ENCODE measurements at places on chromosomes 11 and 22. TPM values are rescaled to one million over a fixed set of nuclear protein-coding genes. Genes with fewer than 3 reads are reported as not detected.
A peak's percentile ranks its signal among the peaks of the same experiment; 100 is the strongest.

DNA sequence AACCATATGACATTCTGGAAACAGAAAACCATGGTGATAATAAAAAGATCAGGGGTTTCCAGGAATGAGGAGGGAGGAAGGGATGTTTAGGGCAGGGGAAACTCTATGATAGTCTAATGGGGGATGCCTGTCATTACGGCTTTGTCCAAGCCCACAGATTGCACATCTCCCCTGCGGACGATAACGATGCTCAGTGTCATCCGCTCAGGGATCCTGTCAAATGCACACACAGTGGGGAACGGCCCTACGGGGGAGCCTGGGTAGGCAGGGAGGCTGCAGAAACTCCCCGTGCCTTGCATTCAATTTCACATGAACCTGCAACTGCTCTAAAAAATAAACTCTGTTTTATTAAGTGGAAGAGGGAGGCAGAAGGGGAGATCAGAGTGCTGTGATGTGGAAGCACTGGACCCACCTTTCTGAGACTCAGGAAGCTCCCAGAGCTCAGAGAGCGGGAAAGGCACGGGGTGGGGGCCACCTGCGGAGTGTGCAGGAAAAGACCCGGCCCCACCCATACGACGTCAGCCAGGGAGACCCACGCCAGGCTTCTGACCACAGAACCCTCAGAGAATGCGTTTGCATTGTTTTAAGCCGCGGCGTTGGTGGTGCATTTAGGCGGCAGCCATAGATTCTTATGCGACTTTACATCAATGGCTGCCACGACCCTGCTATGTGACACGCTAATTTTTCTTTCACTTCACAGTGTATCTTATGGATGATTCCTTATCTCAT is 543.5 kb downstream of the BRD1 start:
- no peaks in the 10 kb centered on the region for H3K4me1 ChIP-seq
- no peak for DNase-seq
- no peak overlapping the region for H3K4me3 ChIP-seq
- H3K27ac ChIP-seq, result no peak overlapping the region
- H3K27me3 ChIP-seq, result peaks cover 7% of the 10 kb centered on the region

Gene IGSF9B
- total RNA-seq, result 12.2 TPM

Gene FAM180B
- total RNA-seq, result 0.20 TPM

DNA sequence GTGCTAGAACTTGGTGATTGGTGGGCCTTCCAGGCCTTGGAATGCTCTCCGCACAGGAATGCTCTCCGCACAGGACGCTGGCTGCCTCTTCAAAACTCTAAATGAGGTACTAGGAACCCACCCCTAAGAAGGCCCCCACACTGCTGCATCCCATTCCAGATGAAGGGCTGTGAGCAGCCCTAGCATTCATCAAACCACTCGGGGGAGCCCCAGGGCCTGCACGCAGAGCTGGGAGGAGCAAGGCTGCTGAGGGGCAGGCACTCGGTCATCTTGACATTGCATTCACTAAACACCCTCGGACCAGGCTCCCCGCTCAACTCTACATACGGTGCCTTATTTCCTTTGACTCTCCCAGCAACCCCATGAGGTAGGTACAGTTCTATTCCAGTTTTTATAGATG is 49.2 kb upstream of the EMID1 start:
- no peak for DNase-seq
- peaks cover 8% of the 10 kb centered on the region for H3K4me1 ChIP-seq
- H3K27me3 ChIP-seq, result no peaks in the 10 kb centered on the region
- no peaks in the 10 kb centered on the region for H3K36me3 ChIP-seq
- no peak overlapping the region for H3K4me3 ChIP-seq

DNA sequence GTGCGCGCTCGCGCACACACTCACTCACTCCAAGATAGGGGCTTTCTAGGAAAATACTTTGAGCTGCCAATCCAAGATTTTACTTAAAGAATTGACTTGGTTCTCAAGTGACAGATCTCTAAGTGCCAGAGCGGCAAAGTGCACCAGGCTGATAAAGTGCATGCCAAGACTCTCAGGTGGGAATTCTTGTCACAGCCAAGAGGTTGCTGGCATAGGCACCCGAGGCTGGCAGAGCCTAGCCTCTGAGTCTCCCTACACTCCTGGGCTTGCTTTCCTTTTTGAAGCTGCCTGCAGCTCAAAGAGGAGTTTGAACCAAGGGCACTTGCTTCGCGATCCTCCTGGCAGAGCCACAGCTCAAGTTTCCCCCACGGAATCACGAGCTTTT is 2.5 kb upstream of the ADM start:
- peaks cover 48% of the 10 kb centered on the region for H3K4me1 ChIP-seq
- H3K4me3 ChIP-seq, result peak overlapping the region; percentile 93
- no peaks in the 10 kb centered on the region for H3K36me3 ChIP-seq
- DNase-seq, result no peak
- H3K27ac ChIP-seq, result peak overlapping the region; percentile 40

Gene SMIM35
- total RNA-seq, result 0.63 TPM

GRCh38 chr11:132549001-132549400 is 983.3 kb downstream of the OPCML start:
- H3K4me1 ChIP-seq, result no peaks in the 10 kb centered on the region
- H3K36me3 ChIP-seq, result no peaks in the 10 kb centered on the region
- no peak overlapping the region for H3K4me3 ChIP-seq
- H3K27ac ChIP-seq, result no peak overlapping the region

GRCh38 chr11:124751391-124751740 is 689 bp downstream of the VSIG2 start:
- no peaks in the 10 kb centered on the region for H3K36me3 ChIP-seq
- DNase-seq, result no peak
- H3K27ac ChIP-seq, result no peak overlapping the region
- no peaks in the 10 kb centered on the region for H3K27me3 ChIP-seq
- H3K4me1 ChIP-seq, result peaks cover 5% of the 10 kb centered on the region
- H3K4me3 ChIP-seq, result no peak overlapping the region

- H3K4me1 ChIP-seq, result no peaks in the 10 kb centered on the region
- H3K36me3 ChIP-seq, result no peaks in the 10 kb centered on the region
- no peak overlapping the region for H3K27ac ChIP-seq
- DNase-seq, result no peak
- H3K27me3 ChIP-seq, result peaks cover 6% of the 10 kb centered on the region
Observed at GRCh38 chr22:29435236-29436136, 2.9 kb upstream of the RFPL1 start.

Gene MRGPRE
- not detected for total RNA-seq

GRCh38 chr11:15616130-15617105 is 501.7 kb downstream of the INSC start:
- H3K27me3 ChIP-seq, result no peaks in the 10 kb centered on the region
- no peaks in the 10 kb centered on the region for H3K4me1 ChIP-seq
- no peaks in the 10 kb centered on the region for H3K36me3 ChIP-seq
- DNase-seq, result no peak
- H3K4me3 ChIP-seq, result no peak overlapping the region

DNA sequence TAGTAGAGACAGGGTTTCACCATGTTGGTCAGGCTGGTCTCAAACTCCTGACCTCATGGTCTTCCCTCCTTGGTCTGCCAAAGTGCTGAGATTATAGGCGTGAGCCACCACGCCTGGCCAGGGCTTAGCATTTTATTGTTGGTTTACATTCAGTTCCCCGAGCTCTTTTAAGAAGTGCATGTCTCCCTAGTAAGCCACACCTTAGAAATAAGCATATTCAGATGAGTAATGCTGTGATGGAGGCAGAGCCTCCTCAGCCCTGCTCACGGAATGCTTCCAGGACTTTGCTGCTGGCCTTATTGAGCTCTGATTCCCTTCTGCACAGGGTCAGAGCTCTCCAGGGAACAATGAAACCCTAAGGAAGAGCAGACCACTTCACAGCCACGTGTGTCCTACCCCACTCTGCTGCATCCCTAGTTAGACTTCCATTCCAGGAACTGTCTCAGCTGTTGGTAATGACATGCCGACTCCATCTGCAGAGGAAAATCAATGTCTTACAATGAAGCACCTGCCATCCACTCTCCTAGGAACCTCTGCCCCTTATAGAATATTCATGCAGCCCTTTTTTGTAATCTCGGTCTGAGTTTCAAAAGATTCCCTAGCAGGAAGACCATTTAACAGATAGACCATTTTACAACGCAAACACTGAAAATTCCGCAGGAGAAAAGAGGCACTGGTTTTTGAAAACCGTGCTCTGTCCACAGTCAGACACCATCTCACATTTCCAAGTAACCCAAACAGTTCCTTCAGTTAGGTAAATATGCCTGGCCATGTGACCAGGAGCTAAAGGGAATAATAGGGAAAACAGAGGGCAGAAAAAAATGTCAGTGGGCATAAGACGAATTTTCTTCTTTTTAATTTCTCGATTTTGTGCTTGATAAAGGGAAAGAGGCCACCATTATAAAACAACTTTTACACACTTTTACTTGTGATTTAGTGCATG is 1.7 kb upstream of the JAM3 start:
- no peak for DNase-seq
- no peaks in the 10 kb centered on the region for H3K27me3 ChIP-seq
- no peaks in the 10 kb centered on the region for H3K36me3 ChIP-seq

DNA sequence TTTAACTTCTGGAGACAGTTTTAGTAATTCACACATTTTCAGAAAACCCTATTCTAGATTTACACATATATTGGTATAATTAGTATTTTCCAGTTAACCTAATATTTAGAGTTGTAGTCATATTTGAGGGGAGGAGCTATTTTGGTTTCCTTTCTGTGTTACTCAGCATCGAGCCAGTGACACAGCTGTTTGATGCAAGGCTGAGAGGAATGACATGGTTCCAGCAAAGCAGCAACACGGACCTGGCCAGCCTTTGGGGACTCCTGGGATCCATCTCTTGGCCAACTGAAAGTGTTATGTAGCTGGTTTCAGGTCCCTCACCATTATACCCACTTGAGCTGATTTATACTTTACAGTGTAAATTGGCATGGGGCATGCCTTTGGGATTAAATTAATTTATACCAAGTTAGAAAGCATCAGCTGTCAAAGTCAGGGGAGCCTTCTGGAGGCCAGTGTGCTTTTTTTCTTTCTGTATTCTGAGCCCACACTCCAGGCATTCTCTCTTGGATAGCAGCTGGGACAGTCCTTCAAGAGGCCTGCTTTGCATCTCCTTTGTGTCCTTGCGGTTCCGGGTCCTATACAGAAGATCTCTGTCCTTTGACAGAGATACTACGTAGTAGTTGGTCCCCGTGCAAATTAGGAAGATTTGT is 91.3 kb upstream of the SLC25A18 start:
- H3K36me3 ChIP-seq, result no peaks in the 10 kb centered on the region
- H3K4me3 ChIP-seq, result no peak overlapping the region
- no peak overlapping the region for H3K27ac ChIP-seq
- no peaks in the 10 kb centered on the region for H3K4me1 ChIP-seq

Gene OR5L1
- total RNA-seq, result not detected

DNA sequence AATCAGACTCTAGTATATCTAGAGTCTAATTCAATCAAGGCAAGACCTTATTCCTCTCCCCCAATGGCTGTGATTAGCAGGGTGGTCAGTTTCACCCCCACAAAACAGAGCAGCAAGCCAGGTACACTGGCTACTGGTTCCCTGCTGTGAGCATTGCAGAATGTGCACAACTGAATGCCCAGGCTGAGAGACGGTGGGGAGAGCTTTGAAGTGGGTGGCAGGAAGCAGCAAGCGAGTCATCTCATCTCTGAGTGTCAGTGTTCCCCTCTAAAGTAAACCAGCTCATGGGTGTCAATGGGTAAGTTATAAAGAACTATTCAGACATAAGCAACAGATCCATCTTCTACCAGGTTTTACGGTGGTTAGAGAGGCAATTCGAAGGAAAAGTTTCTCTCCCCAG is 37.6 kb downstream of the GAB4 start:
- no peaks in the 10 kb centered on the region for H3K36me3 ChIP-seq
- H3K27me3 ChIP-seq, result no peaks in the 10 kb centered on the region
- no peak overlapping the region for H3K4me3 ChIP-seq
- DNase-seq, result no peak
- H3K27ac ChIP-seq, result no peak overlapping the region
- H3K4me1 ChIP-seq, result no peaks in the 10 kb centered on the region

GRCh38 chr11:111770581-111771134 is 4.5 kb upstream of the PPP2R1B start:
- H3K4me3 ChIP-seq, result no peak overlapping the region
- H3K36me3 ChIP-seq, result no peaks in the 10 kb centered on the region
- H3K27me3 ChIP-seq, result no peaks in the 10 kb centered on the region
- H3K27ac ChIP-seq, result no peak overlapping the region
- H3K4me1 ChIP-seq, result peaks cover 8% of the 10 kb centered on the region

Gene KBTBD3
- 4.2 TPM for total RNA-seq

Gene TRIM48
- not detected for total RNA-seq

DNA sequence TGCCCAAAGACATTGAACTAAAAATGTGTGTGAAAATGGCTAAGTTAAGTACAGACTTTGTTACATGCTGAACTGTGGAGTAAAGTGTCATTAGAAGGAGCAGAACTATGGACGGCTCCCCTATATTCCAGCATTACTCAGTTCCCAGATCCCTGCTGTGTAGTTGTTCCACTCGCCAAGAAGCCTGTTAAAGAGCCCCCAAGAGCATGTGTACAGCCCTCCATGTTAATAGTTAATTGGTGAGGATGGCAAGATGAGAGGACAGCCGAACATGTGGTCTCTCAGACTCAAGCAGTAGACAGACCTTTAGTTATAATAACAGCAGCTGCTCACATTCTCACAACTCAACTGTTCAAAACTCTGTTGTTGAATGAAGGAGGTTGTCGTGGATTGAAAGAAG is 127.4 kb downstream of the ELP4 start:
- H3K27me3 ChIP-seq, result no peaks in the 10 kb centered on the region
- H3K36me3 ChIP-seq, result no peaks in the 10 kb centered on the region
- H3K27ac ChIP-seq, result no peak overlapping the region
- no peak for DNase-seq

DNA sequence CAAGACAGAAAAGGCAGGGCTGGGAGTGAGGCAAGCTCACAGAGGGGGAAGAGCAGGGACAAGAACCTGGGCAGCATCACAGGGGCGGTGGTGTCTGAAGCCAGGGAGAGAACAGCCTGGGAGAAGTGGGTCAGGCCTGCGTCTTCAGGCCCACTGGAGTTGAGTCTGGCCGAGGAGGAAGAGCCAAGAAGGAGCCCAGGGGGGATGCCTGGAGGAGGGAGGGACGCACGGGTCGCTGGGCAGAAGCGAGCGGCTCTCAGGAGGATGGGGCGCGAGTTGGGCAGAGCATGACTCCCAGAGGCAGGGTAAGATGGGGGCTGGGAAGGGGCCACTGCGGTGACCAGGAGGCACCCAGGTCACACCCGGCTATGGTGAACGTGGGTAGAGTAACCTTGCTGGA is 18.5 kb downstream of the LRFN4 start:
- H3K27ac ChIP-seq, result no peak overlapping the region
- no peak overlapping the region for H3K4me3 ChIP-seq
- no peak for DNase-seq
- peaks cover 6% of the 10 kb centered on the region for H3K4me1 ChIP-seq
- no peaks in the 10 kb centered on the region for H3K27me3 ChIP-seq

DNA sequence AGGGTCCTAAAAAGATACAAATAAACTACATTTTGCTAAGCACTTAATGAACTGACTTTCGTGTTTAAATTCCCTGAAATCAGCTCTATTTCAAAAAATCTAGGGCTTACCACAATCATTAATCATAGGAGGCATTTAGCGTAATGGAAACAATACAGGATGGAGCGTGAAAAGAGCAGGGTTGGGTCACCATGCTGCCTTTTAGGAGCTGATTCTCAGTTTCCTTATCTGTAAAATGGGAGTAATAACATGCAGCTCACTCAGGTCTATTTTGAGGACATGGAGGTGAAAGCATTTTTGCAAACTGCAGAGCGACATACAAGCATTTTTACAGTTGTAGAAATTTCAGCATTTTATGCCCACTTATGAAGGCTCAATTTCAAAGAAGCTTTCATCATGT is 407.0 kb downstream of the TENM4 start:
- H3K27me3 ChIP-seq, result no peaks in the 10 kb centered on the region
- H3K27ac ChIP-seq, result no peak overlapping the region
- no peak for DNase-seq
- no peak overlapping the region for H3K4me3 ChIP-seq
- no peaks in the 10 kb centered on the region for H3K4me1 ChIP-seq

Gene CBLIF
- not detected for total RNA-seq

GRCh38 chr11:108496643-108497256 is 1.4 kb downstream of the POGLUT3 start:
- peak overlapping the region; percentile 81 for H3K27ac ChIP-seq
- peaks cover 10% of the 10 kb centered on the region for H3K4me1 ChIP-seq
- H3K27me3 ChIP-seq, result no peaks in the 10 kb centered on the region
- DNase-seq, result no peak
- H3K36me3 ChIP-seq, result no peaks in the 10 kb centered on the region
